ENCODE measurements at places on chromosomes 4 and X.

- H3K27ac ChIP-seq, result peak overlapping the region; percentile 61
- H3K4me3 ChIP-seq, result no peak overlapping the region
- peaks cover 4% of the 10 kb centered on the region for H3K36me3 ChIP-seq
- peaks cover 13% of the 10 kb centered on the region for H3K4me1 ChIP-seq
- DNase-seq, result peak; percentile 29
These were observed 24.5 kb downstream of the WDR17 start for GRCh38 chr4:176090115-176090514.

GRCh38 chrX:1932231-1932630, 317.4 kb downstream of the ASMT start:
- H3K27me3 ChIP-seq, result peaks cover 6% of the 10 kb centered on the region
- H3K4me3 ChIP-seq, result no peak overlapping the region
- peaks cover 7% of the 10 kb centered on the region for H3K4me1 ChIP-seq
- H3K27ac ChIP-seq, result no peak overlapping the region

- peaks cover 7% of the 10 kb centered on the region for H3K4me1 ChIP-seq
- H3K36me3 ChIP-seq, result peaks cover 2% of the 10 kb centered on the region
- peak overlapping the region; percentile 90 for H3K27ac ChIP-seq
- no peak for DNase-seq
These were observed 377.9 kb upstream of the EMCN start for GRCh38 chr4:100895556-100896197.

DNA sequence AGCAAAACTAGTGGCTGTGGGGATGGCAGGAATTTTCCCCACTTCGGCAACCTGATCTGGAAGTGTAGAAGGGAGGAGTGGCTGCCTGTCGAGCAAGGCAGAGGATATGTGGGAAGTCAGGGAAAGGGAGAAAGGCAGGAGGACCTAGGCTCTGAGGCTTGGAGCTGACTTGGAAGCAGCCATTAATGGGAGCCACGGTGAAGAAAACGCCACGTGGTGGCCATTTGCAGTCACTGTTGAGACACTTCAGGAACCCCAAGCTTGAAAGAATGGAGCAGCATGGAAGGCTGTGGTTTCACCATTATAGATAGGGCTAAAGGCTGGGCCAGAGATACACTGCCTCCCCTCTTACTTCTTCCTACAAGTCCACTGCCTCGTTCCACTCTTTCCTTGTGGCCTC, 41.8 kb upstream of the MAML3 start:
- no peak overlapping the region for H3K4me3 ChIP-seq
- no peak overlapping the region for H3K27ac ChIP-seq
- no peaks in the 10 kb centered on the region for H3K4me1 ChIP-seq
- H3K27me3 ChIP-seq, result peaks cover 10% of the 10 kb centered on the region
- H3K36me3 ChIP-seq, result peaks cover 4% of the 10 kb centered on the region
- no peak for DNase-seq

DNA sequence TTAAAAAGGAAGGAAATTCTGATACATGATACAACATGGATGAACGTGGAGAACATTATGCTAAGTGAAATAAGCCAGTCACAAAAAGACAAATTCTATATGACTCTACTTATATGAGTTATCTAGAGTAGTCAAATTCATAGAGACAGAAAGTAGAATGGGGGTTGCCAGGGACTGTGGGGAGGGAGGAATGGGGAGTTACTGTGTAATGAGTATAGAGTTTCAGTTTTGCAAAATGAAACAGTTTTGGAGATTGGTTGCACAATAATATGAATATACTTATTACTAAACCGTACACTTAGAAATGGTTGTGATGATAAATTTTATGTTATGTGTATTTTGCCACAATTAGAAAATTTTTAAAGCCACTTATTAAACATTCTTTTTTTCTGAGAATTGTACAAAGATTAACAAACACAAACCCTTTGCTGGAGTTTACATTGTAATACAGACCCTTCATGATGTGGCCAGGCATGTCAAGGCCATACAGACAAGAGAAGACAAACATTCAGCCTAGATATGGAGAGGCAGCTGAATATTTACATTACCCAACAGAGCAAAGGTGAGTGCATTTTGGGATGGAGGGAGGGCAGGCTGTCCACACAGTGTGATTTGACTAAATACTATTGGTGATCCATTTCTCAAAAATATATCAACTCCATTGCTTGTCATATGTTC, 21.2 kb upstream of the GPC3 start:
- H3K27ac ChIP-seq, result no peak overlapping the region
- H3K4me1 ChIP-seq, result no peaks in the 10 kb centered on the region
- DNase-seq, result no peak
- no peaks in the 10 kb centered on the region for H3K36me3 ChIP-seq

DNA sequence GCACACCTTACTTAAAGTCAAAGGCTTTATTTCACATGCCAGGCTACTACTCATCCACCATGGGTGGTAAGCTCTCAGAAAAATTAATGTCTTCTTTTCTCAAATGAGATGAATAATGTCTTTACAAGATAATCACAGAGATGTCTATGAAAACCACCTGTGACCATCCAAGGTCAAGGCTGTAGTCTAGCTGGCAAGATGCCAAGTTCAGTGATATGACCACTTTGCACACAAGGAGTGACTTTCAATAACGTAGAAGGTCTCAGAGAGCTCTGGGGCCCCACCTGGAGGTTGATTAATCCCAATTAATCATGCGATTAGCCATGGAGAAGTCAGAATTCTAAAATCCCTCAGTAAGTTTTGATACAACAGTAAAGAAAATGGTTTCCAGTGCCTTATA, 20.5 kb downstream of the ANOS1 start:
- H3K4me3 ChIP-seq, result no peak overlapping the region
- H3K27me3 ChIP-seq, result peaks cover 3% of the 10 kb centered on the region
- DNase-seq, result no peak
- no peak overlapping the region for H3K27ac ChIP-seq
- H3K4me1 ChIP-seq, result no peaks in the 10 kb centered on the region

GRCh38 chrX:68728186-68728585, 80.7 kb downstream of the STARD8 start:
- H3K36me3 ChIP-seq, result no peaks in the 10 kb centered on the region
- no peak for DNase-seq
- H3K27me3 ChIP-seq, result no peaks in the 10 kb centered on the region
- no peaks in the 10 kb centered on the region for H3K4me1 ChIP-seq
- H3K4me3 ChIP-seq, result no peak overlapping the region

DNA sequence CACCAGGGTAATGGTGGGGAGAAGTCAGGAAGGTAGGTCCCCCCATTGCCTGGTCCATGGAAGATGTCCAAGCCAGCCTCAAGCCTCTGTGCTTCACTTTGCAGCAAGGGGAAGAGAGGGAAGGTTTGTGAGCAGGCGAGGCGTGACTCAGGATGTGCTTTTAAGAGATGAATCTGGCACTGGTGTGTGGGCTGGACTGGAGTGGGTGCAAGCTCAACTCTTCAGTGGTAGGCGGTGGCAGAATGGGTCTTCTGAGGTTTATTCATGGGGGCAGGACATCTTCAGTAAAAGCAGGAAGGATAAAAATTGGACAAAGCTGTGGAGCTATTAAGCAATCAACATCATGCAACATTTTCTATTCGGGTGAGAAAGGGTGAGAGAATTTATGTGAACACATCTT, 19.4 kb downstream of the GPM6B start:
- DNase-seq, result no peak
- H3K36me3 ChIP-seq, result no peaks in the 10 kb centered on the region
- H3K4me3 ChIP-seq, result no peak overlapping the region
- peaks cover 4% of the 10 kb centered on the region for H3K27me3 ChIP-seq
- no peaks in the 10 kb centered on the region for H3K4me1 ChIP-seq
- no peak overlapping the region for H3K27ac ChIP-seq

- H3K27ac ChIP-seq, result no peak overlapping the region
- no peak overlapping the region for H3K4me3 ChIP-seq
- H3K36me3 ChIP-seq, result no peaks in the 10 kb centered on the region
- peaks cover 4% of the 10 kb centered on the region for H3K27me3 ChIP-seq
- H3K4me1 ChIP-seq, result peaks cover 2% of the 10 kb centered on the region
These were observed 47.9 kb downstream of the HTRA3 start for GRCh38 chr4:8317474-8317873.

DNA sequence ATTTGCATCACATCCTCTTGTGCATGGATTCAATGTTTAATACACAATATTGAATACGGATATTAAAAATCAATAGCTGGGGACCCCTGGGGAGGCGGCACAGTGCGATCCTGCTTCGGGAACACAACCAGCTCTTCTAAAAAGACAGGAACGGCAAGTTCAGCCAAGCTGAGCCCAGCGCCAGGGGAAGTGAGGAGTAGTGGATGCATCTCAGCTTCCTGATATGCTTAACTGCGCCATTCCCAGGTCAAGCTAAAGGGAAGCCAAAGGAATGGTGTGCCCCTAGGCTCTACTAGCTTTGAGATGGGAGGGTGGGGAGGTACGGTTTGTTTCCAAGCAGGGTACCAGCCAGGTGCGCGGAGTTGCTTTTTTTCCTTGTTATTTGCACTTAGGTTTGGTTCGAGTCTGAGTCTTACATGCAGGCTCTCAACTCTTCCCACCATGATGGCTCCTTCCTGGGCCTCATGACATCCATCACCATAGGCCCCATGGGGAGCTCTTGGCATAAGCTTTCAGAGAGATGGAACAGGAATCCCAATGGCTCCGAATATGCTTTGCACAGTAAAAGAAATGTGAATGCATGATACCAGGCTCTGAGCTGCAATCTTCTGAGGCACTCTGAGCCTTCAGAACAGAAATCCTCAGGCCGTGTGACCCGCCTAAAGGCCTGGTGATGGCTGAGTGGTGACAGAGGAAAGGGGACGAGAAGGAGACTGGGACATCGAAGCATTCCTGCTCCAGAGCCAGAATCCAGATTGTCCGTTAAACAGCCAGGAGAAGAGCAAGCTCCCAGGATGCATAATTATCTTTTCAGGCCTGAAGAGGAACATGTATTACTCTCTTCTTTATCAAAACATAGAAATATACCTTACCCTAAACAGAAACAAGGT, 51.8 kb upstream of the BCOR start:
- H3K36me3 ChIP-seq, result no peaks in the 10 kb centered on the region
- no peak overlapping the region for H3K27ac ChIP-seq

DNA sequence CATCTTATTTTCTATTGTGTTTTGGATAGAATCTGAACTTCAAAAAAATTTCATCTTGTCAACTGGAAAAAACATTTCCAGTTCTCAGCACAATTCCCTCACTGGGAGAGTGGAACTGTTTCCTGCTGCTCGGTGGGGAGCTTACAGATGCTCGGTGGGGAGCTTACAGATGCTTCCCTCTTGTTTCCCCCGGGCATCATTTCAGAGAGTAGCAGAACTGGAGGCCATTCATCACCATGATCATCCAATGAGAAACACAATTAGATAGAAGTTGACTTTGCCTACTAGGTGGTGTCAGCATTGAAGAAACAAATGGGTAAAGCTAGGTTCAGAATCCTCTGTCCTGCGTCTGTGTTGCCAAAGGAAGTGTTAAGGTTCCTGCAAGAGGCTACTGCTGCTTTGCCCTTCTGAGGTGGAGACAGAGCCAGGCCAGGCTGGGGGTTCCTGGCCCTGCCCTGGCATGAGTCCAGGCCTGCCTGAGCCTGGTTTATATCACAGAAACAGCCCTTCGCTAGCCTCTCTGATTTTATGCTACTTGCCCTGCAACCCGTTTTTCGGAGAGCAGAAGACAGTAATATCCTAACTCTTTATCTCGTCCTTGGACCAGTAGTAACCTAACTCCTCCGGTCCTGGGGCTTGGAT, 70.6 kb downstream of the TAPT1 start:
- H3K27ac ChIP-seq, result no peak overlapping the region
- H3K36me3 ChIP-seq, result no peaks in the 10 kb centered on the region
- no peak for DNase-seq

GRCh38 chrX:41599507-41599906, 89.3 kb upstream of the GPR34 start:
- no peak overlapping the region for H3K4me3 ChIP-seq
- H3K4me1 ChIP-seq, result peaks cover 8% of the 10 kb centered on the region
- no peak for DNase-seq
- no peaks in the 10 kb centered on the region for H3K27me3 ChIP-seq
- H3K27ac ChIP-seq, result no peak overlapping the region

- no peaks in the 10 kb centered on the region for H3K36me3 ChIP-seq
- no peaks in the 10 kb centered on the region for H3K4me1 ChIP-seq
- H3K27ac ChIP-seq, result no peak overlapping the region
- peaks cover 14% of the 10 kb centered on the region for H3K27me3 ChIP-seq
These were observed 104.6 kb upstream of the LRPAP1 start for GRCh38 chr4:3636646-3637320.

DNA sequence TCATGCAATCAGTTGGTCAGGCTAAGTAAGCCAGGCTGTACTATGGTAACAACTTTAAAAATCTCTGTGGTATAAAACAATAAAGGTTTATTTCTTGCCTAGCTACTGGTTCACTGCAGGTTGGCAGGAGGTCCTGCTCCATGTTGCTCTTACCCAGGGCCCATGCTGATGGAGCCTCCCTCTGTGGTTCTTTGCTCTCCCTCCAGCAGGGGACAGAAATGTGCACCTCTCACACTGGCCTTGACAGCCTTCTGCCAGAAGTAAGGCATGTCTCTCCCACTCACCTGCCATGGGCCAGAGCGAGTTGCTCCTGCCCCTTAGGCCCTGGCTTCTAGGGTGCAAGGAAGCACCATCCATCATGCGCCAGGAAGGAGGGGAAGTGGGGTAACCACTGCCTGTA, 31.1 kb downstream of the CLDN22 start:
- no peaks in the 10 kb centered on the region for H3K4me1 ChIP-seq
- no peak for DNase-seq
- peaks cover 12% of the 10 kb centered on the region for H3K27me3 ChIP-seq
- no peak overlapping the region for H3K4me3 ChIP-seq

DNA sequence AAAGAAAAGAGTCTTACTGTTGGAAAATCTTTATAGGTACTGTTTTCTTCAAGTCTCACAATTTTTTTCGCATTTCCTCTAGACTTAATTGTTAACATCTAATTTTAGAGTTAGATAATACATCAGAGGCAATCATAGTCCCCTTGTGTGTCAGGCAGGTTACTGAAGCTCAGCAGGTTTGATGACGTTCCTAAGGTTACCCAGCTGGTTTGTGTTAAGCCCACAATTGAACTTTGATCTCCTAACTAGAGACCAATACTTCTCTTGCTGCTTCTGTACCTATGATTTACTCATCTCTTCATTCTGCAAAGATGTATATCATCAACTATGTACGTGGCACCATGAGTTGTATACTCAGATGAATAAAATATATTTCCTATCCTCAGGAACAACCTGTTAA, 131.6 kb upstream of the STIM2 start:
- peaks cover 14% of the 10 kb centered on the region for H3K36me3 ChIP-seq
- H3K27ac ChIP-seq, result no peak overlapping the region
- DNase-seq, result no peak
- H3K27me3 ChIP-seq, result no peaks in the 10 kb centered on the region
- H3K4me3 ChIP-seq, result no peak overlapping the region

DNA sequence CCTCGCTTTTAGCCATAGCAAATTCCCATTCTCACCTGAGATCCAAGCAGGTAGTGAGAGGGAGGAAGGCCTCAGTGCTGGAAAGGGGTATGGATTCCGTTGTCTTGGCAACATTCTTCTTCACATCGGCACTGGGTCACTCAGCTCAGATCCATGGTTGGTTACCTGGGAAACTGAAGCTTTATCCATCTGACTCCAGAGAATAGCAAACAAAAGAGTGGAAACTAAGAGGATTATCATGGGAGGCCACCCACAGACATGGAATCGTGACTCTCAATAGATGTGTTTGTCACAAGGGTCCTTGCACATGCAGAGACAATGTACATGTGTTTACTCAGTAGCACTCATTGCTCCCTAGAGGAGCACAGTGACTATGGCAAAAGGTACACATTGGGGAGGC, 81.0 kb downstream of the MAGED4 start:
- H3K27ac ChIP-seq, result no peak overlapping the region
- DNase-seq, result no peak
- H3K36me3 ChIP-seq, result no peaks in the 10 kb centered on the region
- peaks cover 1% of the 10 kb centered on the region for H3K27me3 ChIP-seq
- peaks cover 7% of the 10 kb centered on the region for H3K4me1 ChIP-seq

- peaks cover 3% of the 10 kb centered on the region for H3K4me1 ChIP-seq
- H3K36me3 ChIP-seq, result peaks cover 6% of the 10 kb centered on the region
- DNase-seq, result no peak
- H3K4me3 ChIP-seq, result no peak overlapping the region
- no peaks in the 10 kb centered on the region for H3K27me3 ChIP-seq
These were observed 24.3 kb upstream of the GPR34 start for GRCh38 chrX:41664375-41664901.

Measured in memory B cell (primary cell).